ENCODE measurements at places on chromosomes 7 and 10. TPM values are rescaled to one million over a fixed set of nuclear protein-coding genes. Genes with fewer than 3 reads are reported as not detected.

TRIP6 gene
- 84.1 TPM for total RNA-seq

LBX1 gene
- total RNA-seq = not detected

SCART1 gene
- 2.2 TPM for total RNA-seq

GNAT3 gene
- not detected for total RNA-seq

CDHR1 gene
- total RNA-seq = not detected

ZPBP gene
- total RNA-seq = not detected

LMTK2 gene
- 6.4 TPM for total RNA-seq

OR6V1 gene
- not detected for total RNA-seq

MYO3A gene
- total RNA-seq = not detected

AS3MT gene
- total RNA-seq = not detected

CYREN gene
- 25.1 TPM for total RNA-seq

SPDYE18 gene
- 0.44 TPM for total RNA-seq

NPFFR1 gene
- total RNA-seq = not detected

RAMP3 gene
- total RNA-seq = not detected

DNAJC2 gene
- 13.0 TPM for total RNA-seq

TMEM26 gene
- 0.94 TPM for total RNA-seq

LAMB1 gene
- 993 TPM for total RNA-seq

ATG9B gene
- 0.25 TPM for total RNA-seq

DHX32 gene
- 29.8 TPM for total RNA-seq

CDK6 gene
- 14.4 TPM for total RNA-seq

TCERG1L gene
- total RNA-seq = not detected

NUTM2A gene
- total RNA-seq = not detected

ATP6V0E2 gene
- 0.39 TPM for total RNA-seq

OR2F1 gene
- not detected for total RNA-seq

TACC2 gene
- total RNA-seq = 6.4 TPM

ERVW-1 gene
- total RNA-seq = not detected

CCL24 gene
- total RNA-seq = not detected

PHTF2 gene
- 10.5 TPM for total RNA-seq

SFXN4 gene
- total RNA-seq = 29.5 TPM

RELN gene
- total RNA-seq = 0.12 TPM

CASP2 gene
- 6.5 TPM for total RNA-seq

C7orf33 gene
- not detected for total RNA-seq

MYL10 gene
- not detected for total RNA-seq

PNLIPRP2 gene
- not detected for total RNA-seq

AEBP1 gene
- total RNA-seq = 165 TPM

HKDC1 gene
- not detected for total RNA-seq

ANKRD2 gene
- total RNA-seq = not detected

EZH2 gene
- total RNA-seq = 0.68 TPM

GPR37 gene
- total RNA-seq = 0.10 TPM

PAX4 gene
- not detected for total RNA-seq

OR6B1 gene
- not detected for total RNA-seq

CPA1 gene
- not detected for total RNA-seq

FAM25C gene
- total RNA-seq = not detected

GPR15LG gene
- total RNA-seq = not detected

C10orf62 gene
- not detected for total RNA-seq

HOXA3 gene
- total RNA-seq = 0.10 TPM

PLXDC2 gene
- 7.5 TPM for total RNA-seq

CRTAC1 gene
- not detected for total RNA-seq

PIP gene
- total RNA-seq = not detected

SSC4D gene
- 0.37 TPM for total RNA-seq
